ENCODE measurements at places on chromosomes 1 and 21.

- ATAC-seq = no peak
Observed at GRCh38 chr1:117176579-117176978, 34.1 kb downstream of the VTCN1 start.

DNA sequence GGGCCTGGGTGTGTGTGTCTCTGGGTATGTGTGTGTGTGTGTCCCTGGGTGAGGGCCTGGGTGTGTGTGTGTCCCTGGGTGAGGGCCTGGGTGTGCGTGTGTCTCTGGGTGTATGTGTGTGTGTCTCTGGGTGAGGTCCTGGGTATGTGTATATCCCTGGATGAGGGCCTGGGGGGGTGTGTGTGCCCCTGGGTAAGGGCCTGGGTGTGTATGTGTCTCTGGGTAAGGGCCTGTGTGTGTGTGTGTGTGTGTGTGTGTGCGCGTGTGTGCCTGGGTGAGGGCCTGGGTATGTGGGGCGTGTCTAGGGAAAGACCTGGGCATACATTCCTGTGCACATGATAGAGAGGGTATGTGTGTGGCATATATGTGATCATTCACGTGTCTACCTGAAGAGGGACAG, 155.1 kb upstream of the ZC3H12A start:
- ATAC-seq = no peak

GRCh38 chr1:25700144-25700523, 83.5 kb downstream of the MAN1C1 start:
- ATAC-seq = no peak

DNA sequence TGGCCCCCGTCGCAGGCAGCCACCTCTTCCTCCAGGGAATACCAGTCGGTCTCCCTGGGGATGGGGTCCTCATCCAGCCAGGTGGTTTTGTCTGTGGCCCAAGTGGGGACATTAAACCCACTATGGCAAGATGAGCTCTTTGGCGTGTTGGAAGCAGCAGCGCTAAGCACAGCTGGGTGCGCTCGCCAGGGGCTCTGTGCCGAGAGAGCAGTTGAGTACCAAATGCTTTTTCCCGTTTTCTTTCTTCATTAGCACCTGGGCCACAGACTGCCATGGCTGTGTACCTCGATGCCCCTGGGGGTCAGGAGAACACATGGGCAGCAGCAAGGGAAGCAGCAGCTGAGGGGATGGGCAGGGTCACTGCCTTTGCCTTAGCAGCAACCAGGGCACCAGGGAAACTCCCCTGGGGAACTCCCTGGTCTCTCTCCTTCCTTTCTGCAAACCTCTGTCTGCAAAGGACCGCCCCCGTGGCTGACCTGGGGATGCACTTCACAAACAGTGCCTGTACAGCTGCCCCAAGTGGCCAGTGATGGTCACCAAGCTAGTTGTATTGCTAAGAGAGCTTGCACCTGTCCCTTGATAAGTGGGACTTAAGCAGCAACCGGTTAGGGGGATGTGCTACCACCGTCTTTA, 31.1 kb downstream of the EDARADD start:
- ATAC-seq = peak; percentile 70

DNA sequence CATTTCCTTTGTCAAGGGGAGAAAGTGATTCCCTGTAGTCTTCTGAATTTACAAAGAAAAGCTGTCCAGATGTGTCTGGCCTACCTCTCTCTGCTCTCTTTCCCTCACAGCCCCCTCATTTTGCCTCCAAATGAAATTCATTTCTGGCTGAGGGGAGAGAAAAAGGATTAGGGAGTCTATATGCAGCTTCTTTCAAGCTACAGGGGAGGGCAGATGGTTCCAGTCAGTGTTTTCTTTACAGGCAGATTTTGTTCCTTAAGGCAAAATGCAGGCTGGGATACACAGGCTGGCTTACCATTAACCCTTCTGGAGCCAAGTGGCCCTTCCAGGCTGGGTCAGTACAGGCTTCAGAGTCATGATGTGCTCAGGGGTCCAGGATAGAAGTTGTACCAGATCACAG, 198.1 kb upstream of the USP24 start:
- no peak for ATAC-seq

GRCh38 chr1:90114521-90115141, 119.7 kb downstream of the ZNF326 start:
- no peak for ATAC-seq

- ATAC-seq = no peak
Observed at GRCh38 chr1:247493106-247493505, 35.2 kb upstream of the OR2B11 start.

GRCh38 chr1:71687376-71687775, 595.0 kb downstream of the NEGR1 start:
- no peak for ATAC-seq

DNA sequence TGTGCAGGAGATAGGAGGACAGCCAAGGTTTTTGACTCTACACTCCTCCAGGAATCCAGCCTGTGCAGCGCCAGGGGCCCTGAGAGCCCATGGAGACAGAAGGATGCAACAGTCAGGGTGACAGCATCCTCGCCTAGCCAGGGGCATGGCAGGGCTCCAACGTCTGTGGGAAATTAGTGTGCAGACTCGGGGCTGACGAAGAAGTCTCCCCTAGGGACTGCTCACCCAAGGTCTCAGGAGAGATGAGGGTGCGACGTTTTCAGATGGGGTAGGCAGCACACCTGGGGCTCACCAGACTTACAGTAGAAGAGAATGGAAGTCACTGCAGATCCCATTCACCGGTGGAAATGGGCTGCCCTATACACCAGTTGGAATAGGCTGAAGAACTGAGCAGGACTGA, 241.7 kb downstream of the SETD4 start:
- no peak for ATAC-seq

DNA sequence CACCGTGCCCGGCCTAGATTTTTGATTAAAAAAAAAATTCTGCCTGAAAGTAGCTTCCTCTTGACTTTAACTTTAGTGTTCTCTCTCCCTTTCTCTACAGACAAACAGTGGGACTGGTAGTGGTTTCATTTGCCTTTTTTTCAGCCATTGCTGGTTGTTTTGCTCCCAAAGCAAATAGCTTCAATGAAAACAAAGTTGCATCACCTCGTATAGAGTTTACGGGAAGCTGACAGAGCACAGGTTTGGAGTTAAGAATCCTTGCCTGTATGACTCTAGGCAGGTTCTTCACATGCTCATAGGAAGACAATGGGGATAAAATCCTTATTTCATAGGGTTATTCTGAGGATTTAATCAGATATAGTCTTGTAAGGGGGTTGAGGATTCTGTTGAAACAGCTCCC, 21.6 kb downstream of the AADACL4 start:
- no peak for ATAC-seq

GRCh38 chr1:51551848-51552296, 32.8 kb upstream of the EPS15 start:
- ATAC-seq = peak; percentile 38

GRCh38 chr1:94050675-94051074, 70.3 kb downstream of the ABCA4 start:
- ATAC-seq = no peak

GRCh38 chr1:99644279-99645004, 1.5 kb upstream of the PALMD start:
- no peak for ATAC-seq

- ATAC-seq = no peak
Observed at GRCh38 chr1:175787881-175788280, 44.5 kb upstream of the TNR start.

Measured in activated CD4-positive, CD25-positive, alpha-beta regulatory T cell treated with anti-CD3 and anti-CD28 coated beads, Interleukin-2, amount 50 U/mL, for 24 hours (primary cell).